Panc1 (cell line): ENCODE measurements at places on chromosomes 13 and 19. TPM values are rescaled to one million over a fixed set of nuclear protein-coding genes. Genes with fewer than 3 reads are reported as not detected.

GRCh38 chr13:75935805-75936204, 299.7 kb downstream of the LMO7 start:
- no peak for DNase-seq

DNA sequence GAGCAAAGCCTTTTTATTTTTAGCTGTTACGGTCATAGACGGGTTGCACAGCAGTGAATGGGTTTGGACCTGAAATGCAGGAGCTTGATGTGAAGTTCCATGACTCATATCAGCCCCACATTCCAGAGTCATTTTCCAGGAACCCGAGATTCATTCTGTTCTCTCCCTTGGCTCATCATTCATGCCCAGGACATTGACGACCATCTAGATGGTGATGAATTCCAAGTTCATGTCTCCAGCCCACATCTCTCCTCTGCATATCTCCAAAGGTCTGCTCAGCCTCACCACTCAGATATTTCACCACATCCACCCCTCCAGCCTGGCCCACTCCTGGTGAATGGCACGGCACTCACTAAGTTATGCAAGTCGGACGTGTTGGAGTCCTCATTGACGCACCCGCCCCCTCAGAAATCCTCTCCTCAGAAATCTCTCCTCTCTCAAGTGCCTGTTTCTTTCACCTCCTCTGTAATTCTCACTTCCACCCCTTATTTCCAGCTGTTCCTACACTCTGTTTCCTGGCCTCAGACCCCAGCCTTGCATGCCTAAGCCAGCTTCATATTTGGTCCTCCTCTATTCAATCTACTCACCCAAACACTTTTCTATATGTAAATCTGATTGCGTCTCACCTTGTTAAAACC, 83.1 kb downstream of the ALOX5AP start:
- DNase-seq, result no peak

- no peak for DNase-seq
Measured at GRCh38 chr13:47289567-47289966, 392.7 kb upstream of the HTR2A start.

The MEDAG gene
- 0.67 TPM for total RNA-seq

The CEACAM20 gene
- total RNA-seq, result not detected

The NALCN gene
- 10.9 TPM for total RNA-seq

DNA sequence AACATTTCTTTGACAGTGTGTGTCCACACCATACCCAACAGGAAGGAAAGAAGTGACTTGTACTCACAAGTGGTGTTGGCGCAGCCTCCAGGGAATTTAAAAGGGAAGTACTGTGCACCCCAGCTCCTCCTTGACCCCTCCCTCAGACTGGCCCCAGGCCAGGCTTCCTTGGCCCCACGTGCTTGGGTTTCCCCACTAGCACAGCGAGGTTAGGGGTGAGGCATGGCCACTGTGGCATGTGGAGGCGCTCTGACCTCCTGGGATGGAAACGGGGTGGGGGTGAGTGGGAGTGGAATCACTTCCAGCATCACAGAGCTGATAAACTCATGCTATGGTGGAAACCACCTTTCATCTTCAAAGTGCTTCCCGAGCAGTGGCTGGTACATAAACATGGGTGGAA, 168.6 kb downstream of the ZNF536 start:
- no peak for DNase-seq
